ENCODE measurements at places on chromosomes 5 and 9. TPM values are rescaled to one million over a fixed set of nuclear protein-coding genes. Genes with fewer than 3 reads are reported as not detected.

Gene DHFR
- total RNA-seq, result 34.5 TPM

DNA sequence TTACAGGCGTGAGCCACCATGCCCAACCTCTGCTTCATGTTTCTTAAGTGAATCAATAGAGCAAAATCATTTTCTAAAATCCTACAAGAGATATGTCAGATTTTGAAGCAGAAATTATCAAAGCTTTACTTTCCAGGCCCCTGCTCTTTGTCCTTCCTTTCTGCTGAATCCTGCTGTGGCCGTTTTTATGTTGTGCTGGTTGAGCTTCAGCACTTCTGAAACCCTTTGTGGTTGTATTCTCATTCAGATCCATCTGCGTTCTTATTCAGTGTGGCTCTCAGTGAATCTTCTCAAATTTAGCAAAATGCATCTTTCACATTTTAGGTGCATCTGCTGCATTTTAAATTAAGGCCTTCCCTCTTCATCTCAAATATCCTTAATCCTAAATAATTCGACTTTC lies 26.0 kb downstream of the JMY start:
- DNase-seq, result no peak

- DNase-seq, result no peak
Observed at GRCh38 chr5:72518001-72518683, 10.9 kb upstream of the ZNF366 start.

- DNase-seq, result no peak
Observed at GRCh38 chr5:160384681-160385080, 14.3 kb upstream of the C1QTNF2 start.

GRCh38 chr9:87022178-87022577 lies 74.9 kb upstream of the GAS1 start:
- DNase-seq, result no peak

Gene ABITRAM
- total RNA-seq, result 4.8 TPM

DNA sequence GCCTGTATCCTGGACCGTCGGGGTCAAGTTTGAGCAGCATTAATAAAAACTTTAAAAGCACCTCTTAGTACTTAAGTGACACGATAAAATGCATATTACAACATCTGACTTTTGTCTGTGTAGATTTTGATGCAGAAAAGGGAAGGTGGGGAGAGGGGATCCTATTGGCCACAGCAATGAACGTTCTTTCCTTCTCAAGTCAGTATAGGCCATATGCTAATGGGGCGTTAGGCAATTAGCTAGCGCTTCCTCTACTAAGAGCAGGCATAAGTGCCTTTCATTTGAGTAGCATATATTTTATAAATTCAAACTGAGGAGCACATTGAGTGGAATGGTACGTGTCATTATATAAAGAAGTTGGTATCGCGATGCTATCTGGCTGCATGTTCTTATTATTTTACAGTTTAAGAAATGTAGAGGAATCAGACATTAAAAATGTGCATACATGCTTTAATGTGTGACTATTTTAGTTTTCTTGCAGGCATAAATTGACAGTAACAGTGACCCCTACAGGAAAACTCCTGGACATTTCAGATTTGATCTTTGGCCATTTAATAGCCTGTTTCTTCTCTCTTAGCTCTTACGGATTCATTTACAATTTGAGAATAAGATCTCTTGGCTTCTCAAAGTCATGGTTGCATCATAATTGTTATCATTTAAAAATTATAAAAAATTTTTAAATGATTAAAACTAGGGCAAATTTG lies 1.1 kb upstream of the GNA14 start:
- peak; percentile 79 for DNase-seq

- no peak for DNase-seq
Observed at GRCh38 chr9:90131568-90131967, 511.1 kb downstream of the DIRAS2 start.

- no peak for DNase-seq
Observed at GRCh38 chr5:111735583-111736270, 21.3 kb downstream of the NREP start.

DNA sequence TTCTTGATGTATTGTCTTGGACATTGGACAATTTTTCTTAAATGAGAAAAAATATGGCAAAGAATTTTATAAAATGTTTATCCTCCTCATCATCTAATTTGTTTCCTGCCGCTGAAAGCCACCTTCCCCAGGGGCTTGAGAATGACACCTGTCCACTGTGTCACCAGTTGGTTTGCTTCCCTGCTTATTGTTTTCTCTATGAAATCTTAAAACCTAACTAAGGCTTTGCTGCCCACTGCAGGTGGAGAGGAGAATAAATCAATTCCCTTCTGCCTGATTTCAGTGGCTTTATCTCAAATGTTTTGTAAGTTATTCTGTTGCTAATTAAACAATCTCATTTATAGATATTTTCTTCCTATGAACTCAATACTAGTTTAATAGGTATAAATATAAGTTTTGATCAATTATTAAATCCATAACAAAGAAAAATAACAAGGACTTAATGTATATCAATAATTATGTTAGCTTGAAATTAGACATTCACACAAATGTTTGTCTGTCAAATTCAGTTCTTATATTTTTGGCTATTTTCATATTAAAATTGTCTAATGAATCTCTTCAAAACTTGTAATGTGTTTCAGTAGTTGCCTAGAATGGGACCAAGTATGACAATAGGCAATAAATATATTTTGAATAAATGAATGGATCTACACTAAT lies 822.5 kb downstream of the PTPRD start:
- peak; percentile 65 for DNase-seq

- no peak for DNase-seq
Observed at GRCh38 chr5:132408456-132408855, 38.9 kb downstream of the SLC22A5 start.

- DNase-seq, result no peak
Observed at GRCh38 chr5:72151169-72151568, 43.9 kb downstream of the MAP1B start.

DNA sequence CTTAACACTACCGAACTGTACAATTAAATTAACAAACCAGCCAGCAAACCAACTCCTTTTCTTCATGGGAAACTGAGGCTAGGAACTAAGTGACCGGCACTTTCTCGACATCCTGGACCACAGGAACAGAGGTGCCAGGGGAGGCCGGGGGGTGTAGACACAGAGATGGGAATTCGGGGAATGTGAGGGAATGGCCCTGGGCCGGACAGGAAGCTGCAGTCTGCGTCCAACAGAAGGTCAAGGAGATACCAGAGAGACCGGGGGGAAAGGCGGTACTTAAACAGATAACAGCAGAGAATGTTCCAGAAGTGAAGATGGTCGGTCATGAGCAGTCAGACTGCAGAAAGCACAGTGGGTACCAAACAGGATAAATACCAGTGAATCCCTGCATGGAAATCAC lies 40.3 kb downstream of the DBH start:
- no peak for DNase-seq

Gene SPATA31E1
- total RNA-seq, result not detected

- DNase-seq, result peak; percentile 82
Observed at GRCh38 chr5:134289509-134290113, 63.7 kb upstream of the PPP2CA start.

Gene AGXT2
- total RNA-seq, result not detected

DNA sequence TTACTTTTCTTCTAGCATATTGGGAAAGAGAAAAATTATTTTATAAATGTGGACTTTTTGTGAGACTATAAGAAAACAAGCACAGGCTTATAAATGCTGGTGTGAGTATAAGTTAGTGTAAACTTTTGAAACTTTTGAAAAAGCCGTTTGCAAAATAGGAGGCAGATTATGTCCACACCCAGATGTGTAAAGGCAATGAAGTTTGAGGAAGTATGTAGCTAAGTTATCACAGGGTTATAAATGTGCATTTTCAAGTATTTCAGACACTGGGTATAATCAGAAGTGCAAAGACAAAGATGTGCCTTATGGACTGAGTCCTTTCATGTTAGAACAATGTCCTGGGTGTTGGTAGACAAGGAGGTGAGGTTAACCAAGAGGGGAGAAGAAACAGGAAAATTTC lies 85.5 kb downstream of the ANXA1 start:
- no peak for DNase-seq

Measured in HT-29 (cell line).